A549 treated with CpdA at 1 μM for 4 hours (cell line): ENCODE measurements at places on chromosomes 12 and 14. TPM values are rescaled to one million over a fixed set of nuclear protein-coding genes. Genes with fewer than 3 reads are reported as not detected.

CLEC1A gene
- not detected in 5 replicates for total RNA-seq

ABCD2 gene
- not detected in 5 replicates for total RNA-seq

INHBE gene
- 0.07 to 0.20 TPM (median 0.13 TPM) in 4 of 5 replicates, not detected in the other for total RNA-seq

TTC9 gene
- total RNA-seq, result 1.8 to 2.1 TPM (median 2.0 TPM) in 5 replicates

NUP37 gene
- 66.5 to 82.8 TPM (median 74.1 TPM) in 5 replicates for total RNA-seq

B4GALNT3 gene
- total RNA-seq, result 0.29 to 0.74 TPM (median 0.58 TPM) in 5 replicates

DDX55 gene
- total RNA-seq, result 32.6 to 35.8 TPM (median 33.5 TPM) in 5 replicates

NOC4L gene
- total RNA-seq, result 38.9 to 61.5 TPM (median 59.1 TPM) in 5 replicates

DLK1 gene
- 0.22 to 0.65 TPM (median 0.48 TPM) in 5 replicates for total RNA-seq

OR6C76 gene
- total RNA-seq, result not detected in 5 replicates

ASIC1 gene
- 4.8 to 7.1 TPM (median 5.9 TPM) in 5 replicates for total RNA-seq

BLOC1S1 gene
- total RNA-seq, result 111 to 153 TPM (median 146 TPM) in 5 replicates

NDRG2 gene
- 2.5 to 3.5 TPM (median 3.1 TPM) in 5 replicates for total RNA-seq

R3HDM2 gene
- total RNA-seq, result 8.2 to 11.6 TPM (median 10.1 TPM) in 5 replicates

RILPL2 gene
- total RNA-seq, result 1.5 to 1.7 TPM (median 1.7 TPM) in 5 replicates

SERPINA12 gene
- total RNA-seq, result not detected in 5 replicates

P2RX2 gene
- not detected in 5 replicates for total RNA-seq
